ENCODE measurements at places on chromosomes 6 and 20.

GRCh38 chr6:72798196-72798595 lies 176.3 kb downstream of the KCNQ5 start:
- no peak for DNase-seq

- DNase-seq = no peak
These were observed 148.1 kb downstream of the UBE3D start for GRCh38 chr6:82917346-82918064.

DNA sequence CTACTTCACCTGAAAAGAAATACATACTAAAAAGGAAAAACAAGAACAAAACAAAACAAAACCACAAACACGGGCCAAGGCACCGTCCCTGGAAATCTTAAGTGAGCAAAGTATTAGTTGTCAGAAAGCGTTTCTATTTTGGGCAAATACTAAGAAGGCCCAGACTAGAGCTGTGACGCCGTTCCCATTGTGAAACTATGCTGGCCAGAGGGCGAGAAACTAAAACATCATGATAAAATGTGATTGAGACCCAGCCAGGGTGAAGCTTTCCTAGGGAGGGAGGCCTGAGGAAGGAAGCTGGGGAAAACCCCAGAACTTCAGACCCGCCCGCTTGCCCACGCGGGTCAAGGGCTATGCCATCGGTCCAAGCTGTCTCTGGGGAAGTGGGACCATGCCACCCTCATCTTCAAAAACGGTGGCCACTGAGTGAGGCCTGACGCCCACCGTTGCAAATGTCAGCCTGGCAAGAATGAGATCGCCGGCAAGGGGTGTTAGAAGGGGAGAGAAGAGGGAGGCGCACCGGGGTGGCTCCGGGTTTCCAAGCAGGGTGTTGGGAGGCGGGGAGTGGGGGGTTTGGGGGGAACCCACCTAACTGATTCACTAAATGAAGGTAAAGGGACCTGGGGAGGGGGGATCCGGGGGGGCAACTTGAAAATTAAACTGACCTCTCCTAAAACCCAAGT lies 1950.9 kb upstream of the DEFB115 start:
- DNase-seq = no peak

DNA sequence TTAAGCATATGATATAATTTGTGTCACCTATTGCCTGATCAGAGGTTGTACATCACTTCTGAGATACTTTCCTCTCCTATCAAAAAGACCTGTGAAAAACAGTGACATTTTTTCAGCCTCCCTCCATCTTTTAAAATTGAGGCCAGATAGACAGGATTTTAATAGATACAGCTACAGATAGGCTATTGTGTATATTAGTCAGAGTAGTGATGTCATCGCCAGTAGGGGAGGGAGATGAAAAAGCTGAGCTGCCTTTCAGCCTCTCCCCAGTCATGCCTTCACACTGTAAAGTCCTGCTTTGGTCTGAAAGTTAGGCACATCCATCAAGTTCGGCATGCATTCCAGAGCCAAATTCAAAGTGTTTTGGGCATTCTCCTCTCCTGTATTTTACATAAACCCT lies 7.9 kb upstream of the PABPC1L start:
- DNase-seq = no peak

DNA sequence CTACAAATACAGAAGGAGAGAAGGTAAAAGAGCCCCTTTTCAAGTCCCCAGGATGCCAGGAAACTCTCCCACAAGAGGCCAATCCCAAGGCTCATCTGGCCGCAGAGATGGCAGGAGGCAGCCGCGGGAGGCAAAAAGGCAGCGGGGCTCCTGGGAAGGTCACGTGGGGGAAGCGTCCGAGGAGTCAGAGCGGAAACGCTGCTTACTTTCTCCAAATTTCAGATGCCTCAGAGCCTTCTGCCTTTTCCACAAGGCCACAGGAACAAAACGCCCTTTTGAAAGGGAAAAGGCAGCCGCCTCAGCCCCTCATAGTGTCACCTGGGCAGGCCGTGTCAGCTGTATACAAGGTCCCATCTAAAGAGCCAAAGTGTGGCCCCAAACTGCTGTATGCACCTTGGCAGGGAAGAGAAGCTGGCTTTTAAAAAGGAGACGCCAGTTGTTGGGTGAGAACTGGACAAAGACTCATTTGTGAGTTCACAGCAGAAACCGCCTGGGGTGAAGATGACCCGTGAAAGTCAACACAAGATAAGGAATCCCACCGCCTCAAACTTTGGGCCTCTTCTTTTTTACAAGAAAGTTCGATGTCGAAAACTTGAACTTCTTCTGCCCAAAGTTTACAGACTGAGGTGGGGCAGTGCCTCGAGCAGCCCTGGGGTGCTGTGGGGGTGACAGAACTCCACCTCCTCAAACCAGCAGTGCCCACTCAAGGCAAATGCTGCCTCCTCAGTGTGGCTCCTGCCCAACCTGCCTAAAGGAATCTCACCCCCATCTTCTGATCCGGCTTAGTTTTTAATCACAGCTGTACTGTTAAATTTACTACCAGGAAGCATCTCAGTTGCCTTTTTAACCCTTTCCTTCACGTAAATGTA lies 45.4 kb downstream of the EZR start:
- no peak for DNase-seq

- no peak for DNase-seq
These were observed 42.1 kb downstream of the MYH7B start for GRCh38 chr20:34997774-34998173.
